ENCODE measurements at places on chromosomes 6 and 20. TPM values are rescaled to one million over a fixed set of nuclear protein-coding genes. Genes with fewer than 3 reads are reported as not detected.

The PRND gene
- total RNA-seq, result not detected

The SLC12A5 gene
- not detected for total RNA-seq

The ISM1 gene
- total RNA-seq, result 8.4 TPM

The HSPA1L gene
- 1.7 TPM for total RNA-seq

The C6orf58 gene
- 0.55 TPM for total RNA-seq

The GHRH gene
- not detected for total RNA-seq

The RCAN2 gene
- total RNA-seq, result 19.8 TPM

The MUCL3 gene
- total RNA-seq, result not detected

The CST2 gene
- not detected for total RNA-seq

The FAXC gene
- total RNA-seq, result 2.7 TPM

The COL11A2 gene
- 0.96 TPM for total RNA-seq

The MEP1A gene
- total RNA-seq, result not detected

The MYH7B gene
- total RNA-seq, result 1.4 TPM

GRCh38 chr20:64238851-64239387 is 16.6 kb upstream of the PCMTD2 start:
- no peak for DNase-seq

- no peak for DNase-seq
Measured at GRCh38 chr20:1184638-1185315, at the start of gene TMEM74B. Gene TMEM74B, minus strand, starts transcription at chr20:1184981. Its CDS starts 1,180 bp downstream, at chr20:1183801.

DNA sequence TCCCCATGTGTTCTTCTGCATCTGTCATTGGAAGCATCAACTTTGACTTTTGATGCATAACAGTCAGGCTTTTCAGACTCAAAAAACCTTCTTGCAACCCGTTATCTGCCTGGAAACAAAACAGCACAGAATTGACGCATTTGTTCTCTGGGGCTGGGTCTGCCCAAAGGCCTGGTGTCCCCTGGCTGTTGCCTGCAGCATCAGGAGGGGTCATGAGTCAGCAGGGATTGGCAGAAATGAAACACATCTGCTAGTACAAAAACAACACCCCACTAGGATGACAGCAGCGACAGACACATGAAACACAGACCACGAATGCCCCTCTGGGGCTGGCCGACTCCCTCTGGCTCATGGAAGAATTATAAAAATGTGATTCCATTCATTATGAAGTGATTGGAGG is 157.6 kb upstream of the INSM1 start:
- no peak for DNase-seq

- no peak for DNase-seq
Measured at GRCh38 chr20:438571-439469, 23.5 kb downstream of the TBC1D20 start.

GRCh38 chr6:161068321-161068741 is 76.8 kb downstream of the MAP3K4 start:
- DNase-seq, result no peak

DNA sequence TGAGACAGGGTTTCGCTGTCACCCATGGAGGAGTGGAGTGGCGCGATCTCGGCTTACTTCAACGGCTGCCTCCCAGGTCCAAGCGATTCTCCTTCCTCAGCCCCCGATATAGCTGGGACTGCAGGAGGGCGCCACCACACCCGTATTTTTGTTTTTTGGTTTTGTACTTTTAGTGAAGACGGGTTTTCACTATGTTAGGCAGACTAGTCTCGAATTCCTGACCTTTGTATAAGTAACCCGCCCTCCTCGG is 115.4 kb upstream of the BTN3A2 start:
- no peak for DNase-seq

- no peak for DNase-seq
Measured at GRCh38 chr6:40325041-40325440, 262.1 kb downstream of the LRFN2 start.

DNA sequence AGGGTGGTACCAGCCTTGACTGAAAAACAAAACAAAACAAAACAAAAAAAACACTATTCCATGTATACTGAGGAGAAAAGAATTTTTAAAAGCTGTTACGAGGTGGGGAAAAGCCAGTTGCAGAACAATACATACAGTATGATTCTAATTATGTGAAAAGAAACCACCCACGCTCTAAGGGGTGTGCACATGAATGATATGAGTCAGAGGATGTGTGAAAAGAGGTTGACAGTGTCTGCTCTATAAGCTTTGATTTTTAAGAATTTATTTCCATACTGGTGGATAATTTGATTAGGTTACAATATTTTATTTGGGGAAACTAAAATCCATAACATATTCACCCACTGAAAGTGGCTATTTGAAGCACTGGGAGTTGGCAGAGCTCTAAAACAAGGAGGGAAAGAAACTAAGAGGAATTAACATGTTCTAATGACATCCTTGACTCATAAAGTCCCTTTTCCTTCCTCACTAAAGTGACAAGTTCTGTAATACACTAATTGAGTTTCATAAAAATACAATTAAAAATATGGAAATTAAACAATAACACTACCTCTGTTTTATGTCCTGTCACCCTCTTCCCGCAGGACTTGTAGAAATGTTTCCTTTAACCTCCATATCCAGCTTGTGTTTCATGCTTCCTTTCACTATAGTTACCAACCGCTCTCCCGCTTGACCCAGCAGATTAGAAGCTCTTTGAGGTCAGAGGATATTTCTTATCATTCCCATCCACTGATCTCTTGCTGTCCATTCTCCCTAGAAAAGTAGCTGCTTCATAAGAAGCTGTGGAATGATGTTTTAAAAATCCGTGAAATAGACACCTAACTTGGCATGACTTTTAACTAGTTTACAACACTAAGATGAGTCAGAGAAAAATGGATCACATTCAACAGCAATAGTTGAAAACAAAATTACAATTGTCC is 118.6 kb upstream of the CCDC28A start:
- DNase-seq, result no peak

- DNase-seq, result no peak
Measured at GRCh38 chr6:47096211-47096895, 54.2 kb upstream of the ADGRF1 start.

DNA sequence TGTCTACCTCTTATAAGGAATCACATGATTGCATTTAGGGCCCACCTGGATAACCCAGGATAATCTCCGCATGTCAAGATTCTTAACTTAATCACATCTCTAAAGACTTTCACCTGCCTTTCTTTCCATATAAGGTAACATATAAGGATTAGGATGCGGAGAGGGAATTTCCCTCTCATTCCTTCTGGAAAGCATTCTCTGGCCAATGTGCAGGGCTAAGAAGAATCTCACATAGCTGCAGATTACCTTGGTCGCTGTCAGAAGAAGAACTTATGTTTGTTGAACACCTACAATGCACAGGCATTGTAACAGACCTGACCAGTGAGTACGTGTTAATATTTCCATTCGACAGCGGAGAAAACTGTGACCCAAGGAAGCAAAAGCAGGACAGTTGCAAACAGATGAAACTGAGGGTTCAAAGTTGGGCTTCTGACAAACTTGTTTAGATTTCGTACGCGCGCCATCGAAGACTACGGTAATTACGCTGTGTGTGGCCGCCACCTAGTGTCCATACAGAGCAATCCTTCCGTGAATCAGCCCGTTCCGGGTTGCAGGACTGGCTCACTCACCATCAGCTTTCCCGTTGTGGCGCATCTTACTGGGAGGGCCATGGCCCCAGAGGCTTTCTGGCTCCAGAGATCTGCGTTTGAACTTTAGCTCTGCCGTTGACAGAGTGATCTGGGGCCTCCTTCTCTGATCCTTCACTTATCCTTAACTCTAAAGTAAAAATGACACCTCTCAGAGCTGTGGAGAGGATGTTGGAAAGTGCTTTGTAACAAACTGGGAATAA is 9.5 kb downstream of the C20orf202 start:
- peak; percentile 79 for DNase-seq

DNA sequence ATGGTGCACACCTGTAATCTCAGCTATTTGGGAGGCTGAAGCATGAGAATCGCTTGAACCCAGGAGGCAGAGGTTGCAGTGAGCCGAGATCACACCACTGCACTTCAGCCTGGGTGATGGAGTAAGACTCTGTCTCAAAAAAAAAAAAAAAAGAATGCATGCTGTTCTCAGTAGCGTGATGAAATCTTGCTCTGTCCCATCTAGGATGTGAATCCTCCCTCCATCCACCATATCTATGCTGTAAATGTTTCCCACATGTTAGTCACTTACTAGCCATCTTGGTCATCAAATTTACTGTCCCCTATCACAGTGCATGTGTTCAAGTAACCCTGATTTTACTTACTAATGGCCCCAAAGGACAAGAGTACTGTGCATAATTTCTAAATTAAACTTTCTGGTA is 315.4 kb upstream of the TBX18 start:
- DNase-seq, result no peak

GRCh38 chr6:28856620-28857005 is 67.2 kb downstream of the TRIM27 start:
- DNase-seq, result no peak

DNA sequence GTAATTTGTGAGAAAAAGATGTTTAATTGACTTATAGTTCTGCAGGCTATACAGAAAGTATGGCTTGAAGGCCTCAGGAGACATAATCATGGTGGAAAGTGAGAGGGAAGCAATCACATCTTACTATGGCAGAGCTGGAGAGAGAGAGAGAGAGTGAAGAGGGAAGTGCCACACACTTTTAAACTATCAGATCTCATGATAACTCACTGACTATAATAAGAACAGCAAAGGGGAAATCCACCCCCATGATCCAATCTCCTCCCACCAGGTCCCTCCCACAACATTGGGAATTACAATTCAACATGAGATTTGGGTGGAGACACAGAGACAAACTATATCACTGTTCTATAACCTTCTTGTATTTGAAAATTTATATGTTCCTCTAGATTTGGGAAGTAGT is 117.2 kb upstream of the BMP5 start:
- no peak for DNase-seq

DNA sequence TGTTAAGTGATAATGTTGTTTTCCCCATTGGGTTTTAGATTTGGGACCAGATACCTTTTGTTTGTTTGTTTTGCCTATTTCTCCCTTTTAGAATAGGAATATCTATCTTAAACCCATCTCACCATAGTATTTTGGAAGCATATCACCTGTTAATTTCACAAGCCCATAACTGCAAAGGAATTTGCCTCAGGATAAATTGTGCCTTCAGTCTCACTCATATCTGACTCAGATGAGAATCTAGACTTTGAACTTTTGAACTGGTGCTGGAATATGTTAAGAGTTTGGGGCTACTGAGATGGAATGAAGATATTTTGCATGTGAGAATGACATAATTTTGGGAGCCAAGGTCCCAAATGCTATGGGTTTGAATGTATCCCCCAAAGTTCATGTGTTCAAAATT is 607.4 kb downstream of the HACE1 start:
- DNase-seq, result no peak

DNA sequence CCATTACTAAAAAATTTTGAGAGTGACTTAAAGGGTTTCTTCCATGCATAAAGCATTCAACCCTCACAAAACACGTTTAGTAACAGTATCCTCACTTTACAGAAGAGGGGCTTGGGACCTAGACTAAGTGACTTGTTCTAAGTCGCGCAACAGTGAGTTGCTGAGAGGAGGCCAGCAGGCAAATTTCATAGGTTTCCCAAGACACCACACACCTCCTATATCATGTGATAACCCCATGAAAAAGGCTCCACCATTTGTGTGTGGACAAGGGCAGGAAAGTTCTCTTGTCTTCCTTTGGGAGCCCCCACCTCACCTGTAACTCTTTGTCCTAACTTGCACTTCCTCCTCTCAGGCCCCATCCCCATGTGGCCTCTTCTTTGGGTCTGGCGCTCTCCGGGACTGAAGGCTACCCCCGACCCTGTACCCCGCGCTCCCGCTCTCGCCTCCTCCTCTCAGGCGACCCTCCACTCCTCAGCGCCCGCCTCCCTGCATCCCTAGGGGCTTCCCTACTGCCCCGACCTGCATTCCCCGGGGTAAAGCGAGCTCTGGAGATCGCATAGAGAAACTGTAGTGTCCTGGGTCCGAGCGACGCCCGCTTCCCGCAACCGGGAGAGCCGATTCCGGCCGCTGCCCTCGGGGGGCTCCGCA is 392 bp downstream of the PSMB8 start:
- no peak for DNase-seq

GRCh38 chr6:62217866-62218265 is 68.2 kb downstream of the KHDRBS2 start:
- no peak for DNase-seq

DNA sequence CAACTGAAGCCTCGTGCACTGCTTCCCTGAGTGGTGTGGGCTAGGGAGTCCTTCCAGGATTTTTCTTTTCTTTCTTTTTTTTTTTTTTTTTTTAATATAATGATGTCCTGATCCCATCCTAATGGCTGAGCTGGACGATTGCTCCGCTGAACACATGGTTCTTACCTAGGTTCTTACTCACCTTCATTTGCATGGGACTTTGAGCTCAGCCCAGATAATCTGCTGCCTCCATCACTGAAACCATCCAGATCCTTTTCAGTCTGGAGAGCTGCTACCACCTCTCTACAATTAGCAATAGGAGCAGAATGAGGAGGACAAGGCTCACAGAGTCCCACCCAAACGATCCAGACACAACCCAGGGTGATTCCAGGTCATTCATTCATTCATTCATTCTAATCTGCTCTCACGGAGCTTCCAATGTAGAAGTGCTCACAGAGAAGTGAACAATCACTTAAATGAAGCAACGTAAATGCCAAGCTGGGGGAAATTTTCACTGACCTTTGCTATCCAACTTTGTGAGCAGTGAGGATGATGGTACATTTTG is 246.3 kb upstream of the RREB1 start:
- no peak for DNase-seq

DNA sequence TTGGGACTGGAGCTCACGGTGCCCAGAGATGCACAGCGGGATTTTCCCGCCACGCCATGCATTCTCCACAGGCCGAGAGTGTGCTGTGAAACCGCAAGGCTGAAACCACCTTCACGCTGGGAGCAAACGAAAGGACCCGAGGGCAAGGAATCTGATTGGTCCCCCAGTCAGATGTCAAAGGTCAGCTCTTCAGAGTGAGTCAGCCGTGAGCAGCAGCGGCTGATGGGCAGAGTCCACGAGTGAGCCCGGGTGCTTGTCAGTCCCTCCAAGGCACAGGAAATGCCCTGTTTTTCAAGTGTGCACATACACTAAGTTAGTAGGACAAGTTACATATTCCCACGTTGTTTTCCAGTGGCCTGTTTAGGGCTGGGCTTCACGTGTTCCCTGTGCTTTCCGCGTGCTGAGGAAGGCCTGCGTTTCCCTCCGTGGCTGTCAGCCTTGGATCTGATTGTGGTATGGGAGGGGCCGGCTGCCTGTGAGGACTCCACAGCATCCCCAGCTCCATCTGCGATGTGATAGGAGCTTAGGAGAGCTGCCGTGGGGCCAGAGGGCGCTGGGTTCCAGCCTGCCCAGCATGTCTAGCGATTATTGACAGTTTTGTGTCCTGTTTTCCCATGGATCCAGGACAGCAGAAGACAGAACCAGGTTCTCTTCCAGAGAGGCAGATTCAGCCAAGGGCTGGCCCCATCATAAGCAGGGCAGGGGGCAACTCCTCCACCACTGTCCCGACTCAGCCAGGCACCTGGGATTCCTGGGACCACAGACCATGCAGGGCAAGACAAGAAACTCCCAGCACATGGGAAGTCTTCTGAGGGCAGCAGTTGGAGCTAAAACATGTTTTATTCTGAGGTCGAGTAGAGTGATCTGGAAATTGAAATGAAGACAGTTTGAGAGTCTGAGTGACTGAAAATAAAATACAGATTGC is 38.2 kb upstream of the FRMD1 start:
- no peak for DNase-seq
